ENCODE measurements at places on chromosomes 16 and 17. TPM values are rescaled to one million over a fixed set of nuclear protein-coding genes. Genes with fewer than 3 reads are reported as not detected.

The FOXJ1 gene
- total RNA-seq: not detected

The CCL16 gene
- not detected for total RNA-seq

The SPAG7 gene
- 57.8 TPM for total RNA-seq

The GINS3 gene
- total RNA-seq: 7.5 TPM

The KRT33A gene
- not detected for total RNA-seq

The SLC6A4 gene
- under 0.01 TPM for total RNA-seq

The NUP93 gene
- 48.8 TPM for total RNA-seq

The VPS35L gene
- total RNA-seq: 40.5 TPM

DNA sequence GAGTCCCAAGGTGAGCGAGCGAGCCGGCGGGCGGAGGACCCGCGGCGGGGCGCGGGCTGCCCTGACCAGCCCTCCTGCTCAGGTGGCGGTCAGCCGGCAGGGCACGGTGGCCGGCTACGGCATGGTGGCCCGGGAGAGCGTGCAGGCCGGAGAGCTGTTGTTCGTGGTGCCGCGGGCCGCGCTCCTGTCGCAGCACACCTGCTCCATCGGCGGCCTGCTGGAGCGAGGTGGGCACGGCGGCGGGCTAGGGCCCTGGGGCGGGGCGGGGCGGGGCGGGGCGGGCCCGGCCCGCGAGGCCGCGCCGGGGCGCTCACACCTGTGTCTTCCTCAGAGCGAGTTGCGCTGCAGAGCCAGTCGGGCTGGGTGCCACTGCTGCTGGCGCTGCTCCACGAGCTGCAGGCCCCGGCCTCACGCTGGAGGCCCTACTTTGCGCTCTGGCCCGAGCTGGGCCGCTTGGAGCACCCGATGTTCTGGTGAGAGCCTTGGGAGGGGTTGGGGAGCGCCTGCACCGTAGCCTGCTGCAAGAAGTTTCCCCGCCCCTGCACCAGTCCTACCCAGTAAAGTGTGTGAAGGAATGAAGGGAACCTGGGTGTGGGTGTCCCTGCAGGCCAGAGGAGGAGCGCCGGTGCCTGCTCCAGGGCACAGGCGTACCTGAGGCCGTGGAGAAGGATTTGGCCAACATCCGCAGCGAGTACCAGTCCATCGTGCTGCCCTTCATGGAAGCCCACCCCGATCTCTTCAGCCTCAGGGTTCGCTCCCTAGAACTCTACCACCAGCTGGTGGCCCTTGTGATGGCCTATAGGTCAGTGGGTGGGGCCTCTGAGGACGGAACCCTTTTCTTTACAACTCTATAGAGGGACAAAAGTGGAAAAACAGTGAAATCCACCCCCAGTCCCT lies 802 bp downstream of the SETD6 start:
- peak overlapping the region; percentile 77 for H3K27ac ChIP-seq
- peaks cover 7% of the 10 kb centered on the region for H3K36me3 ChIP-seq
- H3K4me1 ChIP-seq: no peaks in the 10 kb centered on the region
- H3K27me3 ChIP-seq: no peaks in the 10 kb centered on the region
- H3K4me3 ChIP-seq: peak overlapping the region; percentile 73

GRCh38 chr16:28110479-28110878 lies 47.0 kb upstream of the GSG1L start:
- peaks cover 5% of the 10 kb centered on the region for H3K36me3 ChIP-seq
- no peak for DNase-seq
- no peak overlapping the region for H3K27ac ChIP-seq
- no peaks in the 10 kb centered on the region for H3K4me1 ChIP-seq
- H3K27me3 ChIP-seq: no peaks in the 10 kb centered on the region

GRCh38 chr17:81940538-81941483 lies 3.7 kb upstream of the PYCR1 start:
- no peak for DNase-seq
- no peak overlapping the region for H3K4me3 ChIP-seq
- peak overlapping the region; percentile 75 for H3K27ac ChIP-seq
- H3K27me3 ChIP-seq: no peaks in the 10 kb centered on the region
- no peaks in the 10 kb centered on the region for H3K36me3 ChIP-seq
- no peaks in the 10 kb centered on the region for H3K4me1 ChIP-seq

GRCh38 chr17:76547183-76547641 lies 7.4 kb downstream of the PRCD start:
- no peak overlapping the region for H3K27ac ChIP-seq
- H3K4me3 ChIP-seq: no peak overlapping the region
- no peaks in the 10 kb centered on the region for H3K27me3 ChIP-seq
- no peaks in the 10 kb centered on the region for H3K36me3 ChIP-seq

DNA sequence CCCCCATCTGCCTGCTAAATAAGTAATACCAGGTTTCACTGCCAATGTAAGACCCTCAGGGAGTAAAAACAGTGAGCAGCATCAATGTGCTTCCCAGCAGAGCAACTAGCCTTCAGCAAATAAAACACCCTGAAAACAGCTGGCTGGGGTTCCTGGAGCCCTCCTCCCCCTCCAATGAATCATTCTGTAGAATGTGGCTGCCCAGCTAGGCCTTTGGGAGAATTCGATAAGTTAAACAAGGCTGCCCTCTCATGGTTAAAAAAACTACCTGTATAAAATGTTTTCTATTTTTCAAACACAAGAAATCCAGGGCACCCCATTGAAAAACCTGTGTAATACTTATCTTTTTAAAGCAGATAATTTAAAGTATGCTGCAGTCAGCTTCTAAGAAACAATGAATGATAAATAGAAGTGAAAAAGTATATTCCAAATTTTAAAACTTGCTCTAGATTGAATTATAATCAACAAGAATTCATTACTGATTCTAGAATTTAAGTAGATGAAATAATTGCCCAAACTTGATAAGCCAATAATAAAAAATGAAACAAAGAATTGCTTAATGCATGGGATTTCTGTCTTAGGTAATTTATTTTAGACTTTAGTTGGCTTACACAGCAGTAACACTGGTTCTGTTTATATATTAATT lies 9.4 kb upstream of the TOM1L1 start:
- no peak overlapping the region for H3K27ac ChIP-seq
- no peaks in the 10 kb centered on the region for H3K36me3 ChIP-seq
- no peak for DNase-seq
- no peak overlapping the region for H3K4me3 ChIP-seq
- no peaks in the 10 kb centered on the region for H3K27me3 ChIP-seq

- H3K27ac ChIP-seq: no peak overlapping the region
- no peaks in the 10 kb centered on the region for H3K36me3 ChIP-seq
- no peak for DNase-seq
- no peaks in the 10 kb centered on the region for H3K27me3 ChIP-seq
These were observed 4.2 kb downstream of the ITGB3 start for GRCh38 chr17:47257651-47258339.

GRCh38 chr16:57471852-57472664 lies 9.6 kb downstream of the POLR2C start:
- peak overlapping the region; percentile 58 for H3K27ac ChIP-seq
- DNase-seq: no peak
- no peaks in the 10 kb centered on the region for H3K4me1 ChIP-seq

GRCh38 chr16:72397876-72398275 lies 225.9 kb upstream of the PMFBP1 start:
- H3K4me1 ChIP-seq: no peaks in the 10 kb centered on the region
- H3K27me3 ChIP-seq: no peaks in the 10 kb centered on the region
- DNase-seq: no peak
- no peak overlapping the region for H3K27ac ChIP-seq

GRCh38 chr17:17933775-17934174 lies 38.4 kb downstream of the TOM1L2 start:
- H3K27ac ChIP-seq: no peak overlapping the region
- H3K4me1 ChIP-seq: peaks cover 5% of the 10 kb centered on the region
- H3K36me3 ChIP-seq: no peaks in the 10 kb centered on the region
- H3K4me3 ChIP-seq: no peak overlapping the region

DNA sequence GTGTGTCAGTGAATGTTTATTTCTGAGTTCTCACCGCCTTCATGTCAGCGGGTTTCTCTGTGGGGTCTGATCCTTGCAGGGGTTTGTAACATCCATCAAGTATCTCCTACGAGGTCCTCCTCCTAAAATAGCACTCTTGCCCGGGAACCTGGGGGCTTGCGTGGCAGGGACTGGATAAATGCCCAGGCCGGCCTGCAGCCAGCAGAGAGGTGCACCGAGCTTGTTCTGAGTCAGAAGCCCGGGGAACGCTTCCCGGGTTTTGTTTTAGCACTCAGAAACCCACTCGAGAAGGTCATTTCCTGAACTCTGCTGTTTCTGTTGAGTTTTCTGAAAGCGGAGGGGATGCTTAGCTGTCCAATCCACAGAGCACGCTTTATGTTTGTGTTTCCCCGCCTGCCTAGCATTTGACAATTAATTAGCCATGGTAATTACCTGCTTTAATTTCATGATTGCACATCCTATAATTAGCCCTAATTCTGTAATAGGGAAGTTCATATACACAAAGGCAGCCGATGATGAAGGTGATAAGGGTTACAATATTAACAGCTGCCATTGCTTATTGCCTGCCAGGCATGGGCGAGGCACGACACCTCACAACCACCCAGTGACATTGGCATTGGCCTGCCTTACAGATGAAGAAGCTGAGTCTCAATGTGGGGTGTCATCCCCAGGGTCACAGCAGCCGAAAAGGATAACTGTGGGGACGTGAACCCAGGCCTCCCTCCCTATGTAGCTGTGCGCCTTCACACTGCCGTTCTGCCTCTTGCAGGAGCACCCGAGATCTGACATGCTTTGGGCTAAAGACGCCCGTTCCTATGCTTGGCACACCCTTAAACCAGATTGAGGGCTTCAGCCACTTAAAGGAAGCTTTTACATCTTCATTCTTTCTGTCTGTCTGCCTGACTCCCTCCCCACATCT lies 333.1 kb downstream of the CPPED1 start:
- H3K4me1 ChIP-seq: no peaks in the 10 kb centered on the region
- H3K36me3 ChIP-seq: no peaks in the 10 kb centered on the region

DNA sequence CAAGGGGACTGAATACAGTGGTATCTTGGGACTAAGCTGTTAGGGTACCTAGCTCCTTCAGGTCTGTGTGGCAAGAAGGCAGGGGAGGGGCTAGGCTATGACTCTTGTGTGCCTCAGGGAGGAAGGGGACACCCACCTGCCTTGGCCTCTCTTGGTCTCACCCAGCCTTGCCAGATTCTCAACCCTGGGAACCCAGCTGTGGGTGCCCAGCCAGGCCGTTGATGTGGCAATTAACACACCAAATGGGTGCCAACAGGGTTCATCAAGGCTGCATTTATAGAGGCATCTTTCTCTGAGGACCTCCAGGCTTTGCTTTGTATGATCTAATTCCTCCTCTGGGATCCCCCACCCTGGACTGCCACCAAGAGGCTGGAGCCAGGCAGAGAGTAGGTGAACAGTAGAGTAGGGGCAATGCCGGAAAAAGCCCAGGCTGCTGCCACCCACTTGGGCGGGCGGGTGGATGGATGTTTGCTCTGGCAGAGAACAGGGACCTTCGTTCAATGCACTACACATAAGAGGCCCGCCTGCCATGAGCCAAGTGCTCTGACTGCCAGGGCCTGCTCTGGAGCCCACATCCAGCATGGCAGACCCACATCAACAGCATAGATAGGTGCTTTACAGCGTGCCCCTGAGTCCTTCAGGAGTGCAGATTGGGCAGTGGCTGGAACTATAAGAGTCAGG lies 3.2 kb upstream of the ASB16 start:
- no peak for DNase-seq
- no peak overlapping the region for H3K4me3 ChIP-seq
- no peaks in the 10 kb centered on the region for H3K4me1 ChIP-seq
- H3K27me3 ChIP-seq: no peaks in the 10 kb centered on the region

DNA sequence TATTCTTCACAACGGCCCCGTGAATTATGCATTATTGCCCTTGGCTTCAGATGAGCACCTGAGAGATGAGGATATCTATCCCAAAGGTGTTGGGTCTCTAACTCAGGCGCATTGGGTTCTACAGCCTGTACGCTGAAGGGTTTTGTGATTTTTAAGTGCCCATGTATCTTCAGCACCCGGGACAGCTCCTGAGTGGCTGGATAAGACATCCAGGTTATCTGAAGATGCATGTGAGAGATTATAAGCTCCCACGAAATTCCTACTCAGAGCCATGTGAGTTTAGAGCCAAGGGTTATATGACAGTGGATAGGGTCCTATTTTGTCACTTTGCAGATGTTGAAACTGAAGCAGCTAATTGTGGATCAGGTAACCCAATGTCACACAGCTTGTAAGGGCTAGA lies 612.3 kb upstream of the EEF2KMT start:
- H3K36me3 ChIP-seq: no peaks in the 10 kb centered on the region
- no peaks in the 10 kb centered on the region for H3K4me1 ChIP-seq
- H3K4me3 ChIP-seq: no peak overlapping the region
- no peak overlapping the region for H3K27ac ChIP-seq
- H3K27me3 ChIP-seq: no peaks in the 10 kb centered on the region
- DNase-seq: no peak

GRCh38 chr16:3075523-3075915 lies 10.1 kb downstream of the IL32 start:
- H3K4me1 ChIP-seq: no peaks in the 10 kb centered on the region
- DNase-seq: no peak
- H3K4me3 ChIP-seq: no peak overlapping the region
- H3K36me3 ChIP-seq: no peaks in the 10 kb centered on the region
- no peak overlapping the region for H3K27ac ChIP-seq
- H3K27me3 ChIP-seq: no peaks in the 10 kb centered on the region

DNA sequence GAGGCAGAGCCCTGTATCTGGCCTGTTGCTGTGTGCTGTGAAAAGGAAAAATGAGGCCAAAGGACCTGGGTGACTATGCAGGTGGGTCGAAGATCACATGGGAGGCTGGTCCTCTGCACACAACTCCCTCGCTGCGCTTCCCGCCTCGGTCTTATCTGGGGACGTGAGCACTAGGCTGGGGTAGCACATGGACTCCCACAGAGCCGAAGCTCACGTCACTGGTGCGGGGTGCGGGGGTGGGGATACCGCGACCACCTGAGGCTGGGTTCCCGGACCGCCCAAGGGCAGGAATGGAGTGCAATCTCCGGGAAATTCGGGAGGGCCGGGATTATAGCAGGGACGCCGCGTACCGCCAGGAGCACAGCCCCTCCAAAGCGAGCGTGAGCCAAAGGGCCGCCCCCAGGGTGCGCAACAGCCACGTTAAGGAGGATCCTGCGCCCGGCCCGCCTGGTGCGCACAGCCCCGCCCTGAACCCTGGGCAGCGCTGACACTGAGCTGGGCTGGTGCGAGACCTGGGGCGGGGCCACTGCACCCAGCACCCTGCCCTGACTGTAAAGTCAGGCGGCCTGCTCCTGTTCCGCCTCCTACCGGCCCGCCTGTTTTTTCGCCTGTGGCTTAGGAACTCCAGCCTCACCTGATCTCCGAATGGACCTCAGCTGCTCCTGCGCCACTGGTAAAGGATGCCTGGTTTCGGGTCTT lies 4.8 kb downstream of the MT1A start:
- peaks cover 4% of the 10 kb centered on the region for H3K27me3 ChIP-seq
- H3K4me3 ChIP-seq: peak overlapping the region; percentile 9
- no peaks in the 10 kb centered on the region for H3K36me3 ChIP-seq
- H3K4me1 ChIP-seq: no peaks in the 10 kb centered on the region
- no peak overlapping the region for H3K27ac ChIP-seq
- peak; percentile 59 for DNase-seq

GRCh38 chr17:60094754-60095153 lies 16.0 kb upstream of the HEATR6 start:
- no peak overlapping the region for H3K27ac ChIP-seq
- H3K36me3 ChIP-seq: no peaks in the 10 kb centered on the region
- H3K27me3 ChIP-seq: no peaks in the 10 kb centered on the region
- no peak overlapping the region for H3K4me3 ChIP-seq
- DNase-seq: no peak
- no peaks in the 10 kb centered on the region for H3K4me1 ChIP-seq

Measured in breast epithelium (tissue), 4 donors.